SK-MEL-5 (cell line): ENCODE measurements at places on chromosomes 12 and 14. TPM values are rescaled to one million over a fixed set of nuclear protein-coding genes. Genes with fewer than 3 reads are reported as not detected.

DNA sequence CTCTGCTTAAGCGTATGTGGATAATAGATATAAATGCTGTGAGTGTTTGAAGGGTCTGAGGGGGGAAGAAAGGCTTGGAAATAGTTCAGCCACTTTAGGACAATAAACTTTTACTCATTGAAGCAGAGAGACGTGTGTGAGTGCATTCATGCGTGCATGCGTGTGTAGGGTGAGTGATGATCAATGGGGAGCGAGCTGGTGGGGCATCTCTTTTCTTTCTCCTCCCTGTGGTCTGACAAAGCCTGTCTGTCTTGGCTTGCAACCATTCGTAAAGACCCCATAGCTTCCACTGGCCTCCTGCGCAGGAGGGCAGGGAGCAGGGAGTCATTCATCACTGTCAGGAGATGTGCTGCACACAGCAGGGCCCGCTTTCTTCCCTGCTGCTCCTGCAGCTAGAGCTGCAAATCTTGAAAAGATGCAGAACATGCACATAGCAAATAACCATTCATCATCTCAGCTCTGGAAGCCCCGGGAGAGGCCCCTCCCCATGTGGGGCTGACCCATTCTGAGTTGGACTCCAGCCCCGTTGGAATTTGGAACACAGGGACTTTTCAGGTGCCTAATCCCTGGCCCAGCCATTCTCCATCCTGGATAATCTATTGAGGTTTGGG is 223.2 kb downstream of the PPM1H start:
- peak; percentile 52 for DNase-seq

GRCh38 chr14:100059438-100059781 is 5.8 kb upstream of the EVL start:
- no peak for DNase-seq

The FGD6 gene
- 1.1 and 1.2 TPM in 2 replicates for total RNA-seq

The CIPC gene
- 50.9 and 53.3 TPM in 2 replicates for total RNA-seq

The CCNK gene
- total RNA-seq: 21.7 and 22.0 TPM in 2 replicates

DNA sequence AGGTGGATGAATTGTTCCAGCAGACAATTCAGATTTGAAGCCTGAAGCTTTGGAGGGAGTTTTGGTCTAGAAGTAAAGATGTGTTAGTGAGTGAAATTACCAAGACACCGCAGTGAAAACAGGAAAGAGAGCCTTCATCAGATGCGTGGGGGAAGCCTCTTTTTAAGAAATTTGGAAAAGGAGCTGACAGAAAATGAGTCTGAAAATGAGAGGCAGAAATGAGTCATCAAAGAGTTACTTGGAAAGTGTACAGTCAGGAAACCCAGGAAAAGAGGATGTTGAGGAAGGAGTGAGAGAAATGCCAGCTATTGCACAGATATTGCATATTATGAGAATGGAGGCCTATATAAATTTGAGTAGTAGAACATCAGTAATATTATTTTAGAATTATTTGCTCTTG is 520.7 kb downstream of the NRXN3 start:
- no peak for DNase-seq

DNA sequence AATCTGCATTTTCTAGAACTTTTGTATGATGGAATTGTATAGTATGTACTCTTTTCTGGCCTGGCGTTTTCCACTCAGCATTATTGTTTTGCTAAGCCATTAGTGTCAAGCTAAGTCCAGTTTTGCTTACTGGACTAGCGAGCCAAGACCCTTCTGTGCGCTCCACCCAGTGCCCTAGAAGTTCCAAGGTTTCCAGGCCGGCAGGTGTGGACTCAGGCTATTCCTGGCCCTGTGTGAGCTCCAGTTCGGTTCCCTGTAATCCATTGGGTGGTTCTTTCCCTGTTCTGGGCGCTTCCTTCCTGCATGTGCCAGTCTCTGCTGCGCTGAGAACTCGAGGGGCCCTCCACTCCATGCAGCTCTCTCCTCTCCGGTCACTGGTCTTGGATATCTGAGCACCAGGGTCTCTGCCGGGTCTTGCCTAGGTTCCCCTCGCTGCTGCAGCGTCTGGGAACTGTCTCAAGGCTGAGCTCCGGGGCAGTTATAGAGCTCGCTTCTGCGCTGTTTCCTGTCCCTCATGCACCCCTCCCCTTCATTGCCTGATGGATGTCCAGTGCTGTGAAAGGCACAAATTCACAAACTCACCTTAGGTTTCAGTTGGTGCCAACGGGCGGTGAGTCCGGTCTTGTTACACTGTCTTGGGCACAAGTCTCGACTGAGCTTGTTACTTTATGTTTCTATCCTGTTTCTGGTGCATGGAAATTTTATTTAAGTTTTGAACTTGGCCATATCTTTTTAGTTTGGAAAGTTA is 100.8 kb downstream of the ADGRD1 start:
- no peak for DNase-seq

GRCh38 chr14:68941820-68942219 is 37.3 kb downstream of the ACTN1 start:
- peak; percentile 80 for DNase-seq

- DNase-seq: no peak
Observed at GRCh38 chr12:59578254-59578653, 17.6 kb upstream of the SLC16A7 start.

DNA sequence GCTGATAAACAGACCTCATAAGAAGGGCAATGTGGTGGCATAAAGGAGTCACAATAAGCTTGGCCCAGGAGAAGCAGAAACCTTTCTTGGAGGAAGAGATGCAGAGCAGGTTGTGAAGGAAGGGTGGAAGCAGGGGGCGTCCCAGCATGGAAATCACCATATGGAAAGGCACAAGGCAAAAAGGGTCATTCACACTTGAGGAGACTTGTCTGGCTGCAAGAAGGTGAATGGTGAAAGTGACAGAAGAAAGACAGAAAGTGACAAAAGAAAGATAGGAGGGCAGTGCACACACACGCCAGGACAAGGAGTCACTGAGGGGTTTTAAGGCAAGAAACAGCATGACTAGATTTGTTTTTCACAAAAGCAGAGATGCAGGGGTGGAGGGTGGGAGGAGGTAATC is 38.3 kb downstream of the GALNT4 start:
- no peak for DNase-seq

DNA sequence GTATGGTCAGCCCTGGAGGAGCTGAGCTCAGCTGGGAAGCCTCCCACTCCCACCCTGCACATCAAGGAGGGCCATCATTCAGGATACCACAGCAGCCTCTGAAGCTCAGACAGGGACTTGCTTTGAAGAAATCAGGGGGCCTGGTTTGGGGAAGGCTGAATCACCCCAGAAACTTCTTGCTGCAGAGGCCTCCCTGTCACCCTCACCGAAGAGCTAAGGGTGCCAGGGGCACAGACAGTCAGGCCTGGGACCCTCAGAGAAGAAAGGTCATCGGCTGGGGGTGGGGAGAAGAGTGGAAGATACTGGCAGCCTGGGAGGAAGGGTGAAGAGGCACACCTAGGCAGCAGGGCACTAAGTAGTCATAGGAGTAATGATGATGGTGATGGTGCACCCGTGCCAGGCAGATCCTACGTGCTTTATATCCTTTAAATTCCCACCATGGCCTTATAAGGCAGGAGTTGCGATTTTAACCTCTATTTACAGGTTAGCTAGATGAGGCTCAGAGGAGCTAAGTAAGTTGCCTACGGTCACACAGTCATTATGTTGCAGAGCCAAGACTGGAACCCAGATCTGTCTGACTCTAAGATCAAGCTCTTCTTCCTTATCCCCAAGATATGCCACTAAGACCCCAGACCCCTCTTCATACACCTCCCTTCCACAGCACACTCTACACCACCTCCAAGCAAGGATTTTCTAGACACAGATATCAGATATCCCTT is 28.5 kb upstream of the PNMA1 start:
- DNase-seq: no peak

GRCh38 chr12:49944718-49945117 is 5.8 kb upstream of the AQP2 start:
- DNase-seq: no peak

DNA sequence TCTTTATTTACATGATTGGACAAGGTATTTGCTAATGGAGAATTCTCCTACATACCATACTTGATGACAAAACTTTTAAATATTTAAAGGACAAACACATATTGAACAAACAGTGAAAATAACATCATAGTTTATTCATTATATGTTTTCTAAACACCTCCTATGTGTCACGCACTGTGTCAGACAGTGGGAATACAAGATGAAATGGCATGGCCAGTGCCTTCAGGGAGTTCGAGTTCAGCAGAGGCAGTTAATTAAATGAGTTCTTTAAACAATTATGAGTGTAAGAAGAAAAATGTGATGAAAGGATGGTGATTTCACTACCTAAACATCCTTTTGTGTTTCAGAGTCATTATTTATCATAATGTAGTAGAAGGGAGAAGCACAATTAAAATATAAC is 159.8 kb downstream of the KCNH5 start:
- DNase-seq: no peak

DNA sequence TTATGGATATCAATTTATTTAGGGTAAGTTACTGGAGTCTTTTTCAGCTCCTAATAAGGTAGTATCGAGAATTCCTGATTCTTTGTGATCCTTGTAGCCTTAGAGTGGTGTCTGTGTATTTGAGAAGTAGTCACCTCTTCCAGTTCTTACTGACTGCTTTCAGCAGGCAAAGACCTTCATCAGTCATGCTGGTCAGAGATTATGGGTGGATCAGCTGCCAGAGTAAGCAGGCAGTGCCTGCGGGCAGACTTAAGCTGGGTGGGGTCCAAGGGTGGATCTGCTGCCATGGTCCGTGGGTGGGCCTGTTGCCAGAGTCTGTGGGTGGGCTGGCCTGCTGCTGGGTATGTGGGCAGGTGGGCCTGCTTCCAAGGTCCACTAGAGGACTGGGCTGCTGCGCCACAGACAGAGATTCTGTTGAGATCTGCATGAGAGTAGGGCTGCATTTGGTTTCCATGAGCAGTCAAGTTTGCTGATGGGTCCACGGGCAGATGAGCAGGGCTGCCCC is 188.7 kb downstream of the ANO2 start:
- DNase-seq: no peak

- no peak for DNase-seq
Observed at GRCh38 chr14:92994131-92994676, 71.3 kb downstream of the CHGA start.

- no peak for DNase-seq
Observed at GRCh38 chr14:96062506-96062905, 23.3 kb downstream of the C14orf132 start.

DNA sequence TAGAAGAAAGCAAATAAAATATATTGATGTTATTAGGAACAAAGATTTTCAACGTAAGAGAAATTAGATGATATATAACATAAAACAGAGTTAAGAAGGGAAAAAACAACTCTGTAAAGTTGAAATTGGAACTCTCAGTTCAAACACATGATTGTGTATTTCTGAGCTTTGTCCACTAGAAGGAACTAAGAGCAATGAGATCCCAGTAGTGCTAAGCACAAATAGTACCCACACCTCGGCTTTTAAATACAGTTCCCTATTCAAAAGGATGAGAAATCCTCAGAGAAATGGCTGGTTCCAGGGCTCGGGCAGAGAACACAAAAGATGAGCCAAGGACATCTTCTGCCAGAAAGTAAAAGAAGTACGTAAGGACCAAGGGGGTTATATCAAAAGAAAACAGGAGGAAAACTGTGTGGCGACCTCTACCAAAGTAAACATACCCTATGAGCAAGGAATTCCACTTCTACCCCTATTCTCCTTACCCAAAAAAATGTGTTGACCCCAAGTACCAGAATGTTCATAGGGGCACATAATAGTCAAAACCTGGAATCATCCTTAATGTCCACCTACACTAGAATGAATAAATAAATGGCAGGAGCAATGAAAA is 96.6 kb downstream of the SPTSSA start:
- DNase-seq: peak; percentile 56

GRCh38 chr12:82651489-82651888 is 35.2 kb upstream of the TMTC2 start:
- DNase-seq: no peak

The GRIP1 gene
- total RNA-seq: 0.77 and 2.1 TPM in 2 replicates

The RASAL1 gene
- 0.74 and 0.85 TPM in 2 replicates for total RNA-seq

- DNase-seq: no peak
Observed at GRCh38 chr12:53726341-53726740, 911 bp downstream of the CALCOCO1 start.

The CEBPE gene
- not detected in 2 replicates for total RNA-seq

GRCh38 chr12:99311373-99311772 is 336.2 kb upstream of the GARIN6 start:
- DNase-seq: no peak

- no peak for DNase-seq
Observed at GRCh38 chr14:93832665-93833064, 44.4 kb upstream of the PRIMA1 start.

The LTBR gene
- total RNA-seq: 127 and 128 TPM in 2 replicates

The ERP27 gene
- total RNA-seq: 0.61 and 0.74 TPM in 2 replicates

GRCh38 chr14:92441751-92442504 is 71.7 kb upstream of the RIN3 start:
- no peak for DNase-seq

The UNC79 gene
- total RNA-seq: 1.2 and 1.5 TPM in 2 replicates
